PC-3 (cell line): ENCODE measurements at places on chromosomes 13 and 19.

- DNase-seq = no peak
Observed at GRCh38 chr13:35706281-35706680, 229.8 kb upstream of the MAB21L1 start.

DNA sequence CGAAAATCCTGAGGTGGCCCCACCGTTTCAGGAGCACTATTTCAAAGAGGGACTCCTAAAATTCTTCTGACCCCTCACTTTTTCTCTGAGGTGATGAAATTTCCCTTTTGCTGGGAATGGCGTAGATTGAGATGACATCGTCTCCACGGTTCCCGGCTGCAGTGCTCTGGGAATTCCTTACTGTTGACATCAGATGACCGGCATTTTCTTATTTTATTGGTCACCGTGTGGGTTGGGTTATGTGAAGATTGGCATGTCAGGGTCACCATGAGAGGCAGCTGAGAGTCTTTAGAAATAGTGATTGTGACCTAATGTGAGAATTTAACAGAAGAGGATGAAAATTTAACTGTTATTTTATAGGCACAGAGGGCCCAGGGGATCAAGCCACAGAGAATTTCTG lies 356.7 kb downstream of the FGF9 start:
- no peak for DNase-seq

DNA sequence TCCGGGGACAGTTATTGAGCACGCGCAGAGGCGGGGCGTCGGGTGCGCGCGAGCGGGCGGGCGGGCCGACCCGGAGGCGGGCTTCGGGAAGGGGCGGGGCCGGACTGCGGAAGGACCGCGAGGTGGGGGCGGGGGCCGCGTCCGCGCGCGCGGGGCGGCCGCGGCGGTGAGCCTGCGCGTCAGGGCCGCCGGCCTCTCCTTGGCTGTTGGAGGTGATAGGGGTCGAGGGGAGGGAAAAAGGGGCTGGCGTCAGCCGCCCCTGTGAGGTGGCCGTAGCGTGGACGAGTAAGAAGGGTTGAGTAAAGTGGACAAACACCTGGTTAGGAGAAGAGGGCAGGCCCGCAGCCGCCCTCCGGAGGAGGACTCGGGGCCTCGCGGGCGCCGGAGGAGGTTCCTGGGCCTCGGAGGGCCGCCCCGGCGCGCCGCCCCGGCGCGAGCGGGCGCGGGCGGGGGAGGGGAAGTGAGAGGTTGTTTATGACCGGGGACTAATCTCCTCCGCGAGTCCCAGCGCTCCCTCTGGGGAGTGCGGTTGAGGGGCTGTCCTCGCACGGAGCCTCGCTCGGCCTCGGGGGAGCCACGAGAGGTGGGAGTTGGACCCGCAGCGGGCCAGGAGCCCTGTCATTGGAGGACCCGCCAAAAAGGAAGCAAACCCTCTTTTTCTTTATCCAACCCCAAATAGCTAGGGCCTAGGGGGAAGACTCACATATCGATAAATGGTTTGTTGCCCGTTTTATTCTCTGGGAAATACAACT lies 547 bp upstream of the INTS6 start:
- DNase-seq = no peak

DNA sequence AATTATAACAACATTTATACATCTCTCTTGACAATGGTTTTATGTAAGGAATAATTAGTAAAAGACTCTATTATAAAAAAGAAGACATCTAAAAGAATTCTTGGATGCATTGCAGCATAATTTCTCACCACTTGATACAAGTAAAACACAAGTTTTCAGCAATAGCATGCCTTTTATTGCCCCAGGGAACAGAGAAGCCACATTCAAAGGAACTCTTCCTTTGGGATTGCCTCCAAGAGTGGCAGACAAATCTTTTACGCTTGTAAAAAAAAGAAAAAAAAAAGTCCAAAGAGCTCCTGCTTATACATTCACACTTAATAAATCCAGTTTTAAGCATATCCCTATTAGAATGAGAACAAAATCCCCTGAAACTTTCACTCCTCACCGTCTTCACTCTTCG lies 2357.8 kb upstream of the PCDH20 start:
- DNase-seq = no peak

- no peak for DNase-seq
Observed at GRCh38 chr19:46604781-46605355, 3.7 kb downstream of the CALM3 start.
